ENCODE measurements at places on chromosomes 13 and 19.

DNA sequence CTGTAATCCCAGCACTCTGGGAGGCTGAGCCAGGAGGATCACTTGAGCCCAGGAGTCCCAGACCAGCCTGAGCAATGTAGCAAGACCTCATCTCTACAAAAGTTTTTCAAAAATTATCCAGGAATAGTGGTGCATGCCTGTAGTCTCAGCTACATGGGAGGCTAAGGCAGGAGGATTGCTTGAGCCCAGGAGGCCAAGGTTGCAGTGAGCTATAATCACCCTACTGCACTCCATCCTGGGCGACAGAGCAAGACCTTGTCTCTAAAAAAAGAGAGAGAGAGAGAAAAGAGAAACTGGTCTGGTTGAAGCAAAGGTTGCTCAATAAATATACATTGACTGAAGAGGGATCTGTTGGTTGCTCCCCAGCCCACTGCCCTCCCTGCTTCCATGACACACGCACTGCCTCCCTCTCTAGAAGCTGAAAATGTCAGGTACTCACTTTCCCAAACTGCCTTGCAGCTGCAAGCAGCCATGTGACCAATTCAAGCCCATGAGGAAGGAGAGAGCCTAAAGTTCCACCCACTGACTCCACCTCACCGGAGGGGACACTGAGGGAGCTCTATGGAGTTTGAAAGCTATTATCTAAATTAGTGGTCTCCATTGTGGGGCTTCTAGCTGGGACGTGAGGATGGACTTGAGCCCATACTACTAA lies 14.0 kb downstream of the CEACAM16 start:
- DNase-seq, result no peak

DNA sequence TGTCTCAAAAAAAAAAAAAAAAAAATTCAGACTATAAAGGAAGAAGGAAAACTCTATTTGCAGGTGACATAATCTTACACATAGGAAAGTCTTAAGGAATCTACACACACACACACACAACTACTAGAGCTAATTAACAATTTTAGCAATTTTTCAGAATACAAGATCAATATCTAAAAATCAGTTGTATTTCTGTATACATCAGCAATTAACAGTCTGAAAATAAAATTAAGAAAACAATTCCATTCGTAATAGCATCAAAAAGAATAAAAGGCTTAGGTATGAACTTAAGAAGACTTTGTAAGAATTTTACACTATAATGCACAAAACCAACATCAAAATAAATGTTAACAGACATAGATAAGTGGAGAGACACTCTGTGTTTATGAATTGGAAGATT lies 15.6 kb upstream of the CALM3 start:
- DNase-seq, result no peak

- DNase-seq, result no peak
Measured at GRCh38 chr13:28464861-28465460, 30.0 kb downstream of the FLT1 start.

DNA sequence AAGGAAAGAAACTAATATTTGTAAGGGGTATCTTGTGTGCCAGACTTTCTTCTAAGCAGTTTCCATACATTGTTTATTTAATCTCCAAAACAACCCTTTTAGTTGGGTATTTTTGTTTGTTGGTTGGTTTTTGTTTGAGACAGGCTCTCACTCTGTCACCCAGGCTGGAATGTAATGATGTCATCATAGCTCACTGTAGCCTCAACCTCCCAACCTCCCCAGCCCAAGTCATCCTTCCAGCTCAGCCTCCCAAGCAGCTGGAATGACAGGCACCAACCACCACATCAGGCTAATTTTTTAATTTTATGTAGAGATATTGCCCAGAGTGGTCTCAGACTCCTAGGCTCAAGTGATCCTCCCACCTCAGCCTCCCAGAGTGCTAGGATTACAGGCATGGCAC lies 41.2 kb upstream of the LSM14A start:
- no peak for DNase-seq

Data from Jurkat, Clone E6-1 (cell line).